ENCODE measurements at places on chromosomes 16 and 17. TPM values are rescaled to one million over a fixed set of nuclear protein-coding genes. Genes with fewer than 3 reads are reported as not detected.

GRCh38 chr16:13680021-13680889 is 239.7 kb upstream of the ERCC4 start:
- no peak overlapping the region for H3K27ac ChIP-seq
- H3K36me3 ChIP-seq = no peaks in the 10 kb centered on the region
- H3K4me1 ChIP-seq = no peaks in the 10 kb centered on the region
- H3K27me3 ChIP-seq = no peaks in the 10 kb centered on the region

GRCh38 chr17:37743875-37744632 is 805 bp downstream of the HNF1B start:
- peaks cover 97% of the 10 kb centered on the region for H3K36me3 ChIP-seq
- peaks cover 50% of the 10 kb centered on the region for H3K4me1 ChIP-seq
- DNase-seq = peak; percentile 92
- H3K4me3 ChIP-seq = peak overlapping the region; percentile 100

DNA sequence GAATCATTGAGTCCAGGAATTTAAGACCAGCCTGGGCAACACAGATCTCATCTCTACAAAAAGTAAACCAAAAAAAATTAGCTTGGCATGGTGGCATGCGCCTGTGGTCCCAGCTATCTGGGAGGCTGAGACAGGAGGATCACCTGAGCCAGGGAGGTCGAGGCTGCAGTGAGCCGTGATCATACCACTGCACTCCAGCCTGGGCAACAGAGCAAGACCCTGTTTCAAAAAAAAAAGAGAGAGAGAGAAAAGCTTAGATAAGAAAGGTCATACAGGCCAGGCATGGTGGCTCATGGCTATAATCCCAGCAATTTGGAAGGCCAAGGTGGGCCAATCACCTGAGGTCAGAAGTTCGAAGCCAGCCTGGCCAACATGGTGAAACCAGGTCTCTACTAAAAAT is 63.5 kb upstream of the DNAH17 start:
- DNase-seq = no peak
- no peak overlapping the region for H3K4me3 ChIP-seq
- H3K27me3 ChIP-seq = peaks cover 40% of the 10 kb centered on the region
- H3K27ac ChIP-seq = no peak overlapping the region
- no peaks in the 10 kb centered on the region for H3K4me1 ChIP-seq

Gene TBC1D3E
- 0.37 TPM for total RNA-seq

- no peak overlapping the region for H3K4me3 ChIP-seq
- DNase-seq = no peak
- no peaks in the 10 kb centered on the region for H3K4me1 ChIP-seq
- H3K27ac ChIP-seq = no peak overlapping the region
- peaks cover 100% of the 10 kb centered on the region for H3K27me3 ChIP-seq
Observed at GRCh38 chr16:4597174-4597573, 17.5 kb downstream of the UBALD1 start.

GRCh38 chr16:73025151-73025855 is 22.6 kb downstream of the ZFHX3 start:
- DNase-seq = no peak
- H3K36me3 ChIP-seq = peaks cover 6% of the 10 kb centered on the region
- H3K27me3 ChIP-seq = no peaks in the 10 kb centered on the region
- no peak overlapping the region for H3K4me3 ChIP-seq
- H3K27ac ChIP-seq = no peak overlapping the region

Gene NPIPB8
- total RNA-seq = 1.8 TPM

GRCh38 chr17:77889866-77890760 is 68.4 kb upstream of the TNRC6C start:
- H3K27me3 ChIP-seq = peaks cover 98% of the 10 kb centered on the region
- H3K36me3 ChIP-seq = peaks cover 7% of the 10 kb centered on the region
- H3K27ac ChIP-seq = no peak overlapping the region
- H3K4me3 ChIP-seq = no peak overlapping the region
- no peak for DNase-seq
- H3K4me1 ChIP-seq = peaks cover 23% of the 10 kb centered on the region

GRCh38 chr17:81044764-81045589 is 10.0 kb downstream of the BAIAP2 start:
- peaks cover 65% of the 10 kb centered on the region for H3K4me1 ChIP-seq
- peak; percentile 88 for DNase-seq
- H3K36me3 ChIP-seq = peaks cover 73% of the 10 kb centered on the region
- H3K4me3 ChIP-seq = peak overlapping the region; percentile 64
- H3K27me3 ChIP-seq = no peaks in the 10 kb centered on the region

GRCh38 chr17:70613681-70614080 is 444.3 kb downstream of the KCNJ2 start:
- DNase-seq = no peak
- peaks cover 8% of the 10 kb centered on the region for H3K27me3 ChIP-seq
- H3K4me1 ChIP-seq = no peaks in the 10 kb centered on the region
- H3K36me3 ChIP-seq = no peaks in the 10 kb centered on the region
- no peak overlapping the region for H3K27ac ChIP-seq

GRCh38 chr16:30541502-30542329 is 7.1 kb upstream of the ZNF747 start:
- peaks cover 12% of the 10 kb centered on the region for H3K27me3 ChIP-seq
- no peak overlapping the region for H3K27ac ChIP-seq
- H3K36me3 ChIP-seq = no peaks in the 10 kb centered on the region
- no peak for DNase-seq

GRCh38 chr17:17322516-17323510 is 19.6 kb downstream of the NT5M start:
- H3K36me3 ChIP-seq = no peaks in the 10 kb centered on the region
- no peaks in the 10 kb centered on the region for H3K27me3 ChIP-seq
- no peaks in the 10 kb centered on the region for H3K4me1 ChIP-seq
- DNase-seq = no peak

DNA sequence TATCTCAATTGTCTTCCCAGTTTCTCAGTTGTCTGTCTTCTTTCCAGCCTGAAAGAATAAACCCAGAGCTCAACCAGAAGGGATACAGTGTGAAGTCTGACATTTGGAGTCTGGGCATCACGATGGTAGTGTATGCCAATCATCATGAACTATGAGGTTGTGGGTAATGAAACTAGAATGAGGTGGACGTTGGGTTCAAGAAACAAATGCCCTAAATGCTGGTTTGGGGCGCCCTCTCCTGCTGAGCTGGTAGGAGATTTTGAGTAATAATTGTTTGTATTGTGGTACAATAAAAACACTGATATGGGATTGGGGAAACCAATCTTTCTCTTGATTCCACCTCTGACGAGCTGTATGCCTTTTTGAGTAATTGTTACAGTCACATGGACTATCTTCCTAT is 110.4 kb downstream of the MAP2K6 start:
- H3K36me3 ChIP-seq = peaks cover 4% of the 10 kb centered on the region
- H3K4me1 ChIP-seq = no peaks in the 10 kb centered on the region
- H3K27me3 ChIP-seq = no peaks in the 10 kb centered on the region
- peak; percentile 7 for DNase-seq
- no peak overlapping the region for H3K4me3 ChIP-seq

Gene ZNF19
- 11.3 TPM for total RNA-seq

DNA sequence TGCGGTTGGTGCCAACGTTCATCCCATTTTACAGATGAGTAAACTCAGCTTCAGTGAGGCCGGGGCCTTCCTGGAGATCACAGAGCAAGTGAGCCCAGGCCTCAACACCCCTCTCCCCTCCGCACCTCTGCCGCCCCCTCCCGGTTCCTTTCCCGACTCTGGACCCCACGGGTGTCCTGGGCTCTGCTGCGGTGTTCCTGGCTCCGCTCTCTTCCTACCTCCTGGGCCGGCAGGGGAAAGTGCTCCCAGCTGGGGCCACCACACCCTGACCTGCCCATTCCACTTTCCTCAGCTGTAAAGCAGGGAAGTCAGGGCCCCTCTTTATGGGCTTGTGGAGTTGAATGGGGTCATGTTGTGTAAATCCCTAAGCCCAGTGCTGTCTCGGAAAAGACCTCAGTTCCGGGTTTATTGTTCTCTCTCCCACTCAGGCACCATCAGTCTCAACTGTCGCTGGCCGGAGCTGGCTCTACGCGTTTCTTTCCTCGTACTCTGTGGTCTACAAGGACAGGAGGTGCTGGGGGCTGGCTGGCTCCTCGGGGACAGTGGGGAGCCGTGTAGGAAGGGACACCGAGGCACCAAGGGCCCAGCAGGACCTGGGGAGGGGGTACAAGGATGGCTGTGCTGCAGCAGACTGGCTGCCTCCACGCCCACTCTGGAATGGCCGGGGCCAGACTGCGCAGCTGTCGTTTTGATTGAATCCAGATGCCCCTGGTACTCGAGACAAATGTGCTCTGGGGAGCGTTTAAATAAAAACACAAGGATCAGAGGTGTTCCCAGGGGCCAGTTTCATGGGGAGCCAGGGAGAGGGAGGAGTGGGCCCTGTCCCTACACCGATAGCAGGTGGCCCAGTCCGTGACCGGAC is 21.7 kb upstream of the ACSF3 start:
- no peaks in the 10 kb centered on the region for H3K36me3 ChIP-seq
- no peak overlapping the region for H3K27ac ChIP-seq
- no peak overlapping the region for H3K4me3 ChIP-seq
- H3K27me3 ChIP-seq = peaks cover 14% of the 10 kb centered on the region
- DNase-seq = no peak

DNA sequence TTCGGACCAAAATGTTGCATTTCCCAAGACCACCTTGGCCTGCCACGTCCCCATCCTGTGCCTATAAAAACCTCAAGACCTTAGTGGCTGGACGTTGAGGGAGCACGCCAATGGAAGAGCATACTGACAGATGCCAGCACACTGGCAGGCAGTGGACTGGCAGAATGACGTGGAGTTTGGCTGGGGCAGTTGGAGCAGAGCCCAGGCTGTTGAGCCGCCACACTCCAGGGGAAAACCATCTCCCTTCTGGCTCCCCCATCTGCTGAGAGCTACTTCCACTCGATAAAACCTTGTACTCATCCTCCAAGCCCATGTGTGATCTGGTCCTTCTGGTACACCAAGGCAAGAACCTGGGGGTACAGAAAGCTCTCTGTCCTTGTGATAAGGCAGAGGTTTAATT is 494.1 kb downstream of the CDH11 start:
- no peak for DNase-seq
- H3K4me1 ChIP-seq = no peaks in the 10 kb centered on the region
- H3K4me3 ChIP-seq = no peak overlapping the region
- no peaks in the 10 kb centered on the region for H3K27me3 ChIP-seq
- no peaks in the 10 kb centered on the region for H3K36me3 ChIP-seq
- no peak overlapping the region for H3K27ac ChIP-seq

GRCh38 chr16:67372664-67373063 is 20.6 kb downstream of the TPPP3 start:
- H3K27me3 ChIP-seq = no peaks in the 10 kb centered on the region
- no peak for DNase-seq
- H3K4me1 ChIP-seq = peaks cover 16% of the 10 kb centered on the region
- H3K36me3 ChIP-seq = no peaks in the 10 kb centered on the region
